ENCODE measurements at places on chromosomes 13 and 19.

DNA sequence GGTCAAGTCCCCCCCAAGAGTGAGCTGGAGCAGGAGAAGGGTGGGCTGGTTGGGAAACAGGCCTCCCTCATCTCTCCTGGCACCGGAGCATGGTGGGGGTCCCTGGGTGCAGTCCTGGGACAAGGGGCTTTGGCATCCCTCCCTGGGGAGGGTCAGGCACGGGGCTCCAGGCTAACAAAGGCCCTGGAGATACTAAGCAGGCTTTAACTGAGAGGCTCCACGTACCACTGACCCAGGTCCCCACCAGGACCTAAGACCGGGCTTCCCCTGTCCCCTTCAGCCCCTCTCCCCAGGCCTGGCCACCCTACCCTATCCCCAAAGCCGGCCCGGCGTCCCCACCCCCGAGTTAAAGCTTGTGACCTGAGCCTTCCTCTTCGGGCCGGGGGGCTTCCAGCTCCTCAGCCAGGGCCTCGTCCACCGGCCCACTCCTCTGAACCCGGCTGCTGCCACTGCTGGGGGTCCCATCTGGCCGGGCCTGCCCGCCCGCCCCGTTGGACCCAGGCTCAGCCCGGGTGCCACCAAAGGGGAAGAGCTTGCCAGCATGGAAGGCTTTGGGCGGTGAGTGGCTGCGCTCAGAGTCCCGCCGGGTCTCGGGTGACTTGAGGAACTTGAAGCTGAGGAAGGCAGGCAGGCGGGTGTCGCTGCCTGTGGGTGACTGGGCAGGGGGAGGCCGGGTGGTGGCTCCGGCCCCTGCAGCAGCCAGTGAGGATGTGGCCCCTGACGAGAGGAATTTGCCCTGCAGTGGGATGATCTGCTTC lies 10.1 kb downstream of the ANO8 start:
- no peak for DNase-seq

DNA sequence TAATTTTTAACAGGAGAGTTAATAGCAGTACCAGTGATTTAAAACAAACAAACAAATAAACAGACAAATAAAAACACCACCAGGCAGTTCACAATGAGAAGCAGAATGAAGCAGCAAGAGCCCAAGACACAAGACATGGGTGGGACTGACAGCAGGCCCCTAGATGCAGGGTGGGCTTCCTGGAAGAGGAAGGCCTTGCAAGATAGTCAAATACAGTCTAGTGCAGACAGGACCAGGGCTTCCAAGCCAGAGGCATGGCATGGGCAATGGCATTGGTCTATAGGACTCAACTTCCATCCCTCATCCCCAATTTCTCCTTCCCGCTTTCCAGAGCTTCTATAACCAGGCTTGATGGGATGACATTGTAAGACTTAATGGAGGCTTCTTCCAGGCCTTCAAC lies 645.1 kb downstream of the UQCRFS1 start:
- no peak for DNase-seq

GRCh38 chr13:113655346-113656002 lies 2.5 kb downstream of the ATP4B start:
- DNase-seq, result no peak

- DNase-seq, result no peak
Observed at GRCh38 chr19:2507109-2507508, 31.2 kb downstream of the GADD45B start.

DNA sequence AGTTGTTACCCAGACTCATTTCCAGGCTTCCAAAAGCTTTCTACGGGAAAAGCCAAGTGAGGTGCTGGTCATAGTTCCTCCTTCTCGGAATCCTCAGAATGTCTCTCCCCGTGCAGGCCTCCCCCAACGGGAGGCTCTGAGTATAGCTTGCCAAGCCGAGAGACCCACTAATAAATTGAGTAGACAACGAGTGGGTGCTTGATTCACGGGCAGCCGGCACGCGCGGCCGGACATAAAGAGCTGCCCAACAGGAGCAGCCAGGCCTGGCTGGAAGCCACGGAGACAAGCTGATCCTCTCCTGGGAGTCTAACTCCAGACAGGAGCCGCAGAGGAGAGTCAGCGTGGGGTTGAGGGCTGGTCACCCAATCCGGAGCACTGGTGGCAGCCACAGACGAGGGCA lies 43.4 kb upstream of the MEDAG start:
- no peak for DNase-seq

GRCh38 chr13:40445557-40445990 lies 220.9 kb downstream of the FOXO1 start:
- DNase-seq, result no peak

DNA sequence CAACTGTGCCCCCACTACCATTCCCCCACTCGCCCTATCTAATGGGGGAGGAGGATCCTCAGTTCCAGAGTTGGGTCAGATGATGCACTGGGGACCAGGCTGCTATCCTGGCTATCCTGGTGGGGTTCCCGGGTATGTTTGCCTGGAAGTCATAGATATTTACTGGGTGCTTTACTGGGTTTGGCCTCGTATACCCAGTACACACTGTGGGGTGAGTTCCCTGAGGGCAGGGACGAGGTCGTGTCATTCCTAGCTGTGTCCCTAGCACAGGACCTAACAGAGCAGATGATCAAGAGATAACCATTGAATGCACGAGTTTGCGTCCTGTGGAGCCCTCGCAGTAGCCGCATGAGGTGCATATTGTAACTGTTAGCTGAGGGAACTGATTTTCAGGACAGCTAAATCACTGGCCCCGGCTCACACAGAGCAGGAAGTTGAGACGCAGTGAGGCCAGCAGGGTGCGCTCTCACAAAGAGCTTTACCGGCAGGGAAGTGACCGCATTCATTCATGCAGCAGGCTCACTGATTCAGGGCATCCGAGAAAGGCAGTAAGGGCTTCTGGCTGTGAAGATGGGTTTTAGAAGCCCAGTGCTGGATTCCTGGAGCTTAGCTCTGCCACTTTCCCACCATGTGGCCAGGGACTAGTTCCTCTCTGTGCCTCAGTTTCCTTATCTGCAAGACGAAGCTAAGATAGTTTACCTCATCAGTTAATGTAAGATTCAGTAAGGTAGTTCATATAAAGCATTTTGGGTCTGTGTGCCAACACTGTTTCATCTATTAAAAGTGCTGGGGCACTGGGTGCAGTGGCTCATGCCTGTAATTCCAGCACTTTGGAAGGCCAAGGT lies 6.0 kb downstream of the RUVBL2 start:
- DNase-seq, result no peak

DNA sequence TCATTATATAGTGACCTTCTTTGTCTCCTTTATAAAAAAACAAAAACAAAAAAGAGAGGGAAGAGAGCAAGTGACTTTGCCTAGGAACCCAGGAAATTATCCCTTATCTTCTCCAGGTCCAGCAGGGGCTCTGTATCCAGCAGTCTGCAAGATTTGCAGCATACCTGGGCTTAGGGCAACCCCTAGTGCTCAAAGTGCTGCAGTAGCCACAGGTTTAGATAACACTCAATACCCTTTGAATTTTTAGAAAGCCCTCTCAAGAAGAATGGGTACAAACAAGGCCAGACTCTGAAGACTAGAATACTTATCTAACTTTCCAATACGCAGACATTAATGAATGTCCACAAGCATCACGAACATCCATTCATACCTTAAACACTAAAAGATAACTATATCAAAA lies 43.2 kb downstream of the CCNA1 start:
- DNase-seq, result no peak

GRCh38 chr19:2283835-2284507 lies 2.0 kb upstream of the PEAK3 start:
- no peak for DNase-seq

- no peak for DNase-seq
Observed at GRCh38 chr13:43391036-43391435, 367.6 kb downstream of the DNAJC15 start.

GRCh38 chr19:57267291-57267690 lies 13.0 kb upstream of the ZNF460 start:
- DNase-seq, result no peak

GRCh38 chr19:45663800-45664199 lies 4.2 kb upstream of the GIPR start:
- DNase-seq, result no peak

- DNase-seq, result no peak
Observed at GRCh38 chr13:41313659-41314197, 2.7 kb downstream of the NAA16 start.

DNA sequence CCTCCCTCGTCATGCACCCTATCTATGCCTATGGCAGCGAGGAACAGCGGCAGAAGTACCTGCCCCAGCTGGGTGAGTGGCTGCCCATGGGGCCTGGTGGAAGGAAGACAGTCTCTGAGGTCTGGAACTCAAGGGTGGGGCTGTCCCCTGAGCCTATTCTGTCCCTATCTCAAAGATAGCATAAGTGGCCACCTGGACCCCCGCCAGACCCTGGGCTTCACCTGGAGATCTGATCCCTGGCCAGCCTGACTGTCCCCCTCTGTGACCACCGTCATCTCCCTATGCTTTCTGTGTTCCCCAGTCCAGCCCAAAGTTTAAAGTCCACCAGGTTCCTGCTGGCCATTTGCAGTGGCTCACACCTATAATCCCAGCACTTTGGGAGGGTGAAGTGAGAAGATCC lies 2.6 kb downstream of the GCDH start:
- DNase-seq, result no peak

GRCh38 chr13:39616087-39616694 lies 13.2 kb upstream of the LHFPL6 start:
- peak; percentile 1 for DNase-seq

GRCh38 chr13:111949311-111949710 lies 117.6 kb upstream of the SOX1 start:
- no peak for DNase-seq

- DNase-seq, result no peak
Observed at GRCh38 chr13:113923376-113924063, 50.4 kb downstream of the C13orf46 start.

- DNase-seq, result no peak
Observed at GRCh38 chr19:18265582-18265981, 8.7 kb downstream of the IQCN start.

- no peak for DNase-seq
Observed at GRCh38 chr13:23811366-23812062, 77.7 kb downstream of the MIPEP start.

DNA sequence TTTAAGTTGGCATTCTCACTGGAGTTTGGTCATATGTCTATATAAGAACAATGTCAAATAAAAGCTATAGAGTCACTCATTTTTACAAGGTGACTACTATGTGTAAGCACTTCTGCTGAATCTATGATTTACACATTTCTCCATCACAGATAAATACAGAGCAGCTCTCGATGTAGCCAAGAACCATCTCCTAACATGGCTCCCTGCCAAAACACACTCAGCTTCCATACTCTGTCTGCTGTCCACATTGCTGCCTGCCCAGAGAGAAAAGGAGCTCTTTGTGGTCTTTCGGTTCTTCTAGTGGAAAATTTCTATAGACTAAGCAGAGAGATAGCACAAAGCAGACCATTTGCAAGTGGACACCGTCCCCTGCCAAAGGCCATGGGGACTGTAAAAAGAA lies 190.9 kb upstream of the KLF12 start:
- no peak for DNase-seq

GRCh38 chr19:11506967-11507366 lies 1.3 kb upstream of the ZNF653 start:
- DNase-seq, result no peak

DNA sequence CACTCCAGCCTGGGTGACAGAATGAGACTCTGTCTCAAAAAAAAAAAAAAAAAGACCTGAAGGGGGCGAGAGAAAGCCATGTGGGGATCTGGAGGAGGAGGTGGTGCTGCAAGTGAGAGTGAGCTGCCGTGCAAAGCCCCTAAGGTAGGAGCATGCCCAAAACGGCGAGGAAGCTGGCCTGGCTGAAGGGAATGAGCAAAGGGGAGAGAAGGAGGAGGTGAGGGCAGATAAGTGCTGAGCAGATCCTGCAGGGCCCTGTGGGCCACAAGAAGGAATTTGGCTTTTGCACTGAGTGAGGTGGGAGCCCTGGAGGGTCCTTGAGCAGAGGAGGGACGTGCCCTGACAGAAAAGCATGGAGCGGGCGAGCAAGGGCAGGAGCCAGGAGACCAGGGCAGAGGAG lies 19.4 kb upstream of the ADGRE5 start:
- no peak for DNase-seq

DNA sequence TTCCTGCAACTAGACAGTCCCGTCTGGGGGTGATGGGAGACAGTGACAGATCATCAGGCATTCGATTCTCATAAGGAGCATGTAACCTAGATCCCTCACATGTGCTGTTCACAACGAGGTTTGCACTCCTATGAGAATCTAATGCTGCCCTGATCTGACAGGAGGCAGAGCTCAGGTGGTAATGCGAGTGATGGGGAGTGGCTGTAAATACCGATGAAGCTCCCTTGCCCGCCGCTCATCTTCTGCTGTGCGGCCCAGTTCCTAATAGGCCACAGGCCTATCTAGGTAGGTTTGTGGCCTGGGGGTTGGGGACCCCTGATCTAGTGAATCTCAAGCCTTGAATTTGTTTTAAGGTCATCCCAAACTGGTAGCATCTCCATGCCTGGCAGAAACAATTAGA lies 27.3 kb upstream of the FAM124A start:
- DNase-seq, result no peak

GRCh38 chr13:24232037-24232436 lies 71.5 kb downstream of the SPATA13 start:
- no peak for DNase-seq

DNA sequence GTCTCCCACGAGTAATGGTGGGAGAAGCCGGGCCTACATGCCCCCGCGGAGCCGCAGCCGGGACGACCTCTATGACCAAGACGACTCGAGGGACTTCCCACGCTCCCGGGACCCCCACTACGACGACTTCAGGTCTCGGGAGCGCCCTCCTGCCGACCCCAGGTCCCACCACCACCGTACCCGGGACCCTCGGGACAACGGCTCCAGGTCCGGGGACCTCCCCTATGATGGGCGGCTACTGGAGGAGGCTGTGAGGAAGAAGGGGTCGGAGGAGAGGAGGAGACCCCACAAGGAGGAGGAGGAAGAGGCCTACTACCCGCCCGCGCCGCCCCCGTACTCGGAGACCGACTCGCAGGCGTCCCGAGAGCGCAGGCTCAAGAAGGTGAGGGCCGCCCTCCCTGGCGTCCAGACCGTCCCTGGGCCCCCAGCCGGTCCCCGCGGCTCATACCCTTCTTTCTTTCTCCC lies 1.4 kb upstream of the USF2 start:
- DNase-seq, result no peak

DNA sequence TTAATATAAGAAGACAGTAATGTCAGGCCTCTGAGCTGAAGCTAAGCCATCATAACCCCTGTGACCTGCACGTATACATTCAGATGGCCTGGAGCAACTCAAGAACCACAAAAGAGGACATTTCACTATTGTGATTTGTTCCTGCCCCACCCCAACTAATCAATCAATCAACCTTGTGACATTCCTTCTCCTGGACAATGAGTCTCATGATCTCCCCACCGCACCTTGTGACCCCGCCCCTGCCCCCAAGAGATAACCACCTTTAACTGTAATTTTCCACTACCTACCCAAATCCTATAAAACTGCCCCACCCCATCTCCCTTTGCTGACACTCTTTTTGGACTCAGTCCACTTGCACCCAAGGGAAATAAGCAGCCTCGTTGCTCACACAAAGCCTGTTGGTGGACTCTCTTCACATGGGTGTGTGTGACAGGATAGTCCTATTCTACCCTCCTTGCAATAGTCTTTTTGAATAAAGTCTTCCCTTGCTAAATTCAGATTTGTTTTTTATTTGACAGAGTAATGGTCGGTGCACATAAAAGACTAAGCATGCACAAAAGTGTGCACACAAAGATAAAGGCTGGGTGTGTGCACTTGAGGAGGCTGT lies 14.0 kb downstream of the CD70 start:
- no peak for DNase-seq

GRCh38 chr19:33402421-33403220 lies 29.1 kb downstream of the CEBPG start:
- DNase-seq, result no peak

Measured in C1 segment of cervical spinal cord (tissue), 14 donors.